ENCODE measurements at places on chromosomes 2 and 18.
A peak's percentile ranks its signal among the peaks of the same experiment; 100 is the strongest.

DNA sequence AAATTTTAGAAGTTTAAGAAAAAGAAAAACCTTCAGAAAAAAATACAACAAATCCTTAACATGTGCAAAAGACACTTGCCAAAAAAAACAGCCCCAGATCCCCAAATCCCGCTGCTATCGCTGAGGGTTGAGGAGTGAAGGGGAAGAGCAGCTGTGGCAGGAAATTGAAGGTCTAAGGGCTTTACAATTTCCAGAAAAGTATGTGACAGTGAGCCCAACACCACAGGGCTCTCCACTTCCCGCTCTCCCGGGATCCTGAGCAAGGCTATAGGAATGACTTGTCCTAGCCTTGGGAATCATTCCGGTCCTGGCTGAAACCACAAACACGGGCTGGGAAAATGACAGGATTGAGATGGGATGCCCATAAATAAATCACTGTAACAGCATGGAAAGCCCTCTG, 191.4 kb downstream of the TMEM163 start:
- DNase-seq: no peak

DNA sequence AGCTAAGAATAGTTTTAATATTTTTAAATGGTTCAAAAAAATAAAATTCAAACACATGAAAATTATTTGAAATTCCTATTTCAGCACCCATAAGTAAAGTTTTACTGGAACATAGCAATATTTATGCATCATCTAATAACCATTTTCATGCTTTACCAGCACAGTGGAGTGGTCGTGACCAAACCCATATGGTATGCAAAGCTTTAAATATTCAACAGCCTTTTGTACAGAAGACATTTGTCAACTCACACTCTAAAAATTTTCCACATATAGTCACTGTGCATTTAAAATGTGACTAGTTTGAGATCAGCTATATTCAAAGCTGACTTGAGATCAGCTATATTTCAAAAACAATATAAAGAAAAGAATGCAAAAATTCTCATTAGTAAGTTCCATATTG, 46.2 kb downstream of the PUM2 start:
- DNase-seq: no peak

DNA sequence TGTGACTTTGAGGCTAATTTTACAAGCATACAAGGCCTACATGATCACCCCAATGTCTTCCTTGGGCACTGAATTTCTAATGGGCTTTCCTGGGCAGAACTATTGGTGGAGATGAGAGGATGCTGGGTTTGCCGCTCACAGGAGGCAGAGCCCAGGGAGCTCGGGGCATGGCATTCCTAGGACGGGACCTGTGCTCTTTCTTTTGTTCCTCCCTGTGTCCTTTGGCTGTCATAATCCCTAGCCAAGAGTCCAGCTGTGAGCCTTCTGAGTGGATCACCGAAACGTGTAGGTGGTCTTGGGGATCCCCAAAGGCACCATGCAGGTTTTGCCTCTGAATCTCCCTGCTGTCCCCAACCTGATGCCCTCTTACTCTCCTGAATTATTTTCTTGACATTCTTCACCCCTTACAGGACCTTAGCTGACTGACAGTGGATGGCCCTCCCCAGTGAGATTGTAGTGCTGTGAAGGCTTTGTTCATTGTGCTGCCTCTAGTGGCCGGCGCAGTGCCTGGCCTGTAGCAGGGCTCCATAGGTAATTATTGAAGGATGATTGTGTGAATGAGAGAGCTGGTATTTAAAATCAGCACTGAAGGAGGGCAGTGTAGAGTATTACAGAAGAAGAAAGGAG, 221.9 kb downstream of the ZNF407 start:
- DNase-seq: no peak

DNA sequence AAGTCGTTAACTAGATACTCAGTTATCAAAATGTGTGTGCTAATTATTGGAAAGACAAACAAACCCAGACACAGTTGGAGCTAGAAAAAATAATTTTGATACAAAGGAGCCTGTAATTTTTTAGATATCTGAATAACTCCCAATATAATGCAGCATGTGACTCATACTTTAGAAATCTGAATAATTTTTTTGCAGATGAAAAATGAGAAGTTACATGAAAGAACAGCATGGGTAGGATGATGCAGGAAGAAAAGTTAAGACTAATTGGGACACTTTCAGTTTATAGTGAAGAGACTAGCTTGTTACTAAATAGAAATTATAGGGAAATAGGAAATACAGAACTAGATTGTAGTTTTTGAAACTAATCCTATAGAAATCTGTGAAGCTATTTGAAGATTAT, 945.8 kb downstream of the CBLN2 start:
- no peak for DNase-seq

DNA sequence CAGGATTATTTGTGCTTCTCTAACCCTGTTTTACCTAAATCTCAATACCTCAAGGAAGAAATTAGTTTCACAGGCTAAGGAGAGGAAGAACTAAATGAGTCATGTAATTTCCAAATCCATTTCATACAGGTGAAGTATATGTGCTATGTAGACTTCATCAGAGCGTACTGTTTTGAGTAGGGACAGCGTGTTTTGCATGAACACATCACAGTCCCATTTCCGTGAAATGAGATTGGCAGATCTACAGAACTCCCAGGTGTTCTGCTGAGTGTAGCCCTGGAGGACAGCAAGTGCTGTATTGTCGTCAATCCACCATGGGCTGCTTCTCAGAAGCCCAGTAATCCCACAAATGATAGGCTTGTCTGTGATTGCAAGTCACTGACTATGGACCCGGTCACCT, 97.7 kb downstream of the XRCC5 start:
- peak; percentile 54 for DNase-seq
